ENCODE measurements at places on chromosomes 12 and 14.

GRCh38 chr14:36430169-36430568 lies 89.9 kb downstream of the NKX2-1 start:
- DNase-seq = no peak

DNA sequence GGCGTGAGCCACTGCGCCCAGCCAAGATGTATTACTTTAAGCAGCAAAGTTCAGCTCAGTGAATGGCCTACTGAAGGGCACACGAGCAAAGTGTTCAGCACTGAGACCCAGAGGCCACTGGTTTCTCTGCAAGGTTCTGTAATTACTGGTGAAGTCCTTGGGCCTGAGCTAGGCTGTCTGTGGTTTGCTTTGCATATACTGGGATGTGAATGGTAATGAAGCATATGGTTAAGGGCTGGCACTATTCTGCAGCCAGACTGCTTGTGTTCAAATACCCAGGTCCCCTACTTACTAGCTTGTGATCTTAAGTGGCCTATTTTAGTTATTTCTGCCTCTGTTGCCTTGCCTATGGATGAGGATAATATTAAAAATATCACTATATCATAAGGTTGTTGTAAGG lies 72.0 kb downstream of the LLPH start:
- no peak for DNase-seq

DNA sequence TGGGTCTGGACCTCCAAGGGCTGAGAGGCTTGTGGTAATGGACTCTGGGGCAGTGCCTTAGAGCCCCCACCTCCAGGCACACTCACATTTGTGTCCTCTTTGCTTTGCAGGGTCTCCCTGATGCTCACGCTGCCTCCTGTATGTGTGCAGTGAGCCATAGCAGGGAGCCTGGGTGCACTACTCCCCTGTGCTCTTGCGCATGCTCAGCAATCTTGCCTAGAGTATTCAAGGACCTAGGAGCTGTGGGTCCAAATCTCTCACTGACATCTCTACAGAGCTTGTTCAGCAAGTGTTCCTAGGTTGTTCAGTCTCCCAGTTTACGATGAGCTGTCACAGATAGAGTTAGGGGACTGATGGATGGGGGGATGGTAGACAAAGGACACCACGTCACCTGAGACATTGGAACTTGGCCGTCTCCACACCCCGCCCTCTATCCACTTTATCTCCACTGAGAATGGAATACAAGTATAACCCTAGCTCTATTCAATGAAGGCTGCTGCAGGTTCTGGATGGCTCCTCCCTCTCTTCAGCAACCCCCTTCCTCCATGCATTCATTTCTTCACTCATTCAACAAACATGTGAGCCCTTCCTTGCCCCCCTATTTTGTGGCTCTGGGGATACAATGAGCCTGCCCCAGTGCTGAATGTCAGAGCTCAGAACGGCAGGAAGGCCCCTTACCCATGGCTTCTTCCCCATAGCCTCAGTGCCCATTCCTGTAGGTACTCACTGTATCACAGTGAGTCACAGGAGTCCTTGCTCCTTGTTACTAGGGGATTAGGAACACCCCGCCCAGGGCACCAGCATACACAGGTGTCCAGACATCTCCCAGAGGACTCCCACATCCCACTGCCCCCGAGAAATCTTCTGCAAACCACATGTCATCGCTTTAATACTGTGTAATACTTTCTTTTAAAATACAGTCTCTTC lies 31.2 kb downstream of the FIGNL2 start:
- no peak for DNase-seq

DNA sequence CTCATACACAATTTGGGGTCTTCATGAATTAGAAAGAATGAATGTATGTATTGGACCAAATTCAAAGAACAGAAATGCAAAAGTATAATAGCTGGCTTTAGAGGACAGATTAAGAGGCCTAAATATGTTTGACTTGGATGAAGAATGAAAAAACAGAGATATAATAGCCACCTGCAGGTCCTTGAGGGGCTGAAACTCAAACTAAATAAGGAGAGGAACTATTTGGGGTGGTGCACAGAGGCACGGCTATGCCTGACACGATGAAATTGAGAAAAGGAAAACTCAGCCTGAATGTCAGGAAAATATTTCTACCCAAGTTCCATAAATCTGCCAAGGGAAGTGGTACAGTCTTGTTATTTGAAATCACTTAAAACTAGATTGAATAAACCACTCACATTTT lies 222.9 kb upstream of the DDHD1 start:
- no peak for DNase-seq

- DNase-seq = no peak
Observed at GRCh38 chr14:25400607-25401206, 350.8 kb upstream of the STXBP6 start.

DNA sequence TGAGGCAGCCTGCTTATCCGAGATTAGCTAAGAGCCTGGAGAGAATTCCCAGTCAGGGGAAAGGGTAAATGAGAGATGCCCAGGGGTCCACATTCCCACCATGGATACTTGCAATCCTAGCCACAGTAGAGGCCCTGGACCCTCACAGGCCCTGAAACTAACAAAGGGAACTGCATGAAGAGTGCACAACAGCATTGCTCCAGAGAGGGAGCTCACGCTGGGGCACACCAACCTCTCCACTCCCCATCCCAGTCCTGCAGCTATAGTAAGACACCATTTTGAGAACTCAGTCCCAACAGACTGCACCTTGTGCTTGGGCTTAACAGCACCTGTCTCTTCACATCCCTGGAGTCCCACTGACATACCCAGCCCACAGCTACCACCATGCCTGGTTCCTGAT lies 30.5 kb downstream of the CEP83 start:
- no peak for DNase-seq
